ENCODE measurements at places on chromosomes 6 and 20. TPM values are rescaled to one million over a fixed set of nuclear protein-coding genes. Genes with fewer than 3 reads are reported as not detected.

Gene PERP
- total RNA-seq, result 7.4 TPM

Gene LAMA2
- 0.93 TPM for total RNA-seq

Gene PGM3
- 16.1 TPM for total RNA-seq

Gene VGLL2
- total RNA-seq, result not detected

Gene TP53TG5
- not detected for total RNA-seq

Gene YTHDF1
- total RNA-seq, result 45.1 TPM

Gene PKIB
- total RNA-seq, result 0.49 TPM

Gene TBC1D7
- 22.8 TPM for total RNA-seq

Gene PPIL6
- 0.29 TPM for total RNA-seq

Gene FOXQ1
- not detected for total RNA-seq

Gene OPN5
- total RNA-seq, result not detected

Gene SLC22A16
- total RNA-seq, result not detected

Gene ADRM1
- total RNA-seq, result 123 TPM

Gene CLDN20
- not detected for total RNA-seq

Gene BMP5
- total RNA-seq, result not detected

Gene SNAI1
- total RNA-seq, result 0.51 TPM

Gene NT5E
- 17.9 TPM for total RNA-seq

Gene SLA2
- 78.8 TPM for total RNA-seq

Gene CPXM1
- 0.49 TPM for total RNA-seq

Gene TAGAP
- total RNA-seq, result 43.7 TPM

Gene POU5F1
- not detected for total RNA-seq

Gene SDCBP2
- 1.9 TPM for total RNA-seq

Gene EDN1
- not detected for total RNA-seq

Gene IPCEF1
- total RNA-seq, result 6.7 TPM

Gene ERVFRD-1
- total RNA-seq, result not detected

Gene EBF4
- 32.4 TPM for total RNA-seq

Gene TSBP1
- total RNA-seq, result not detected
